ENCODE measurements at places on chromosomes 7 and 10.

- DNase-seq: no peak
Measured at GRCh38 chr7:4661871-4662270, 20.2 kb upstream of the FOXK1 start.

- DNase-seq: peak; percentile 17
Measured at GRCh38 chr10:86401588-86402282, 35.1 kb upstream of the GRID1 start.

DNA sequence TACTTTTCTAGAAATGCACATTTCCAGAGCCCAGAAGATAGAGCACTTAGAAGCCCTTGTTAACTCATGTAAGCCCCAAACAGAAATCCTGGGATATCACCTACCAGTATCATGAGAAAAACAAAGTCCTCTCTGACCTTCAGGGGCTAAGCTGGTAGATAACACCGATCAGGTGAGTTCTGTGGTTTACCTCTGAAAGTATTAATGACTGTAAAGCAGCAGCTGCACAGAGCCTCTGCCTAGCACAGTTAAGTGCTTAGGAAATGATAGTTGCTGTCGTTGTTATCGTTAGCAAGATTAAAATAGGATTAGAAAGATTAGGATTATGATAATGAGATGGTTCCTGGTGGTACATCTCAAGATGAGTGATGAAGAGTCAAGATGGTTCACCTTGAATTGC lies 64.9 kb downstream of the PLXNA4 start:
- no peak for DNase-seq

GRCh38 chr7:22801912-22802311 lies 20.7 kb downstream of the TOMM7 start:
- no peak for DNase-seq

DNA sequence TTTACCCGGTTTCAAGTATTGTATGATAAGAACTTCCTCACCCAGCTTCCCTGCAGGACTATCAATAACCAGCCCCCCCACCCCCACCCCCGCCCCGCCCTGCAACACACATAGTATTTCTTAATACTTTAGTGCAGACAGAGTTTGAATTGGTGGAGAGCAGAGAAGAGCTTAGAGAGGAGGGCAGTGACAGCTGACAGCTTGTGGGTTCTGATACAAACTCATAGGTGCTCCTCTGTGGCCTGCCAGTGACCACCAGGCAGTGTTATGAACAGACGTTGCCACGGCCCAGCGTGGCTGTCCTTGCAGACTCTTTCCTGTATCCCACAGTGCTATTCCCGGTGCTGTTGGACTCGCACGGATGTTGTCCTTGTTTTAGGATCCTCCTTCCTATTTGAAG lies 186.9 kb upstream of the ADO start:
- no peak for DNase-seq

- no peak for DNase-seq
Measured at GRCh38 chr10:5606864-5607263, 59.5 kb downstream of the ASB13 start.

DNA sequence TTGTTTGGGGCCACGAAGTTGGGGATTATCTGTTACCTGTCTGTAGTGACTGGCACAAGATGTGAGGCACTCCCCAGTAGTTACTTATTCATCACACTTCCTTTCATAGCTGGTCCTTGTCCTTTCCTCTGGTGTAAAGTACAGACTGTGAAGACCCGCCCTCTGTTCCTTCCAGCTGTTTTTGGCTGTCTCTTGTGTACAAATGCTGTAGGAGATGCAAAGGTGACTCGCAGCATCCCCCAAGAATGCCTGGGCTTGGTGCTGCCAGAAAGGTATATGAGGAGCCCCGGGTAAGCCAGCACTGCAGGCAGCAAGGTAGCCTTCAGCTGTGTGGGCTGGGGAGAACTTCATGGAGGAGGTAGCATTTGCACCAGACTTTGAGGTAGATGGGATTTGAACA lies 236.6 kb downstream of the EBF3 start:
- no peak for DNase-seq

Data from suppressor macrophage treated with lipopolysaccharide for 1 hour (primary cell).